ENCODE measurements at places on chromosomes 7 and 10.

DNA sequence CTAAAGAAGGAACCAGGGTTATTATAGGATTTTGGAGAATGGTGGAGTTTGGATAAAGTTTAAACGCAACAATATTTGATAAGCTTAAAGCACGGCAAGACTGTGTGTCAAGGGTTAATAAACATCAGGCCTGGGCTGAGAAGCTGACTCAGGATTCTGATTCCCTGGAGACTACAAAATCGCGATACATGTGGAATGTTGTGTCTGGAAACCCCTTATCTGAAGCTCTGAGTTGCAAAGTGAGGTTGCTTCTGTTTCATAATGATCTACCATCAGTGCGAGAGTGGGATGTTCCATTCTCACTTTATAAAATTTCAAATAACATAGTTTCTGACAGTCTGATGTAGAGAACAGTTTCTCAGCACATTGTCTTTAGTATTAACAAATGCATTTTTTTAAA, 7.8 kb downstream of the C1GALT1 start:
- no peak for DNase-seq

DNA sequence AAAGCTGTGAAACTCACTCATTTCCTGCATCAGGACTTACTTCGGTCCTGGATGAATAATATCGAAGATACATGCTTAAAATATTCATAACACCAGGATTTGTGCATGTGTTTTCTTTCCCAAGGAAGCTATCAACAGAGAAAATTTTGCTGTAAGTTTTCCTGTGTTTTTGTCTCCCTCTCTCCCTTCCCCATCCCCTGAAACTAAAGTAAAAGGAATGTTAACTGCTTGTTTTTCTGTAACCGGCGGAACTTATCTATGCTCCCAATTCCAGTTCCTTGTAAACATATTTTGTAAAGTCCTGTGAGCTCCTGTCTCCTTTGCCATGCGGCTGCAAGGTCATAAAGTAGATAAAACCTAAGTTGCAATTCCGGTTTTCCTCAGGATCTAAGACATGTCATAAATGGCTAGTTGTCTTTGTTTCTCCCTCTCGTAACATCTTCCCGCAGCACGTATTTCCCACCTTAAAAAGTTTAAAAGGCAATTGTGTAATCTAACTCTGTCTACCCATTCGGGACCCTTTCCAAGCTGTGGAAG, 79.0 kb upstream of the POM121L12 start:
- no peak for DNase-seq

DNA sequence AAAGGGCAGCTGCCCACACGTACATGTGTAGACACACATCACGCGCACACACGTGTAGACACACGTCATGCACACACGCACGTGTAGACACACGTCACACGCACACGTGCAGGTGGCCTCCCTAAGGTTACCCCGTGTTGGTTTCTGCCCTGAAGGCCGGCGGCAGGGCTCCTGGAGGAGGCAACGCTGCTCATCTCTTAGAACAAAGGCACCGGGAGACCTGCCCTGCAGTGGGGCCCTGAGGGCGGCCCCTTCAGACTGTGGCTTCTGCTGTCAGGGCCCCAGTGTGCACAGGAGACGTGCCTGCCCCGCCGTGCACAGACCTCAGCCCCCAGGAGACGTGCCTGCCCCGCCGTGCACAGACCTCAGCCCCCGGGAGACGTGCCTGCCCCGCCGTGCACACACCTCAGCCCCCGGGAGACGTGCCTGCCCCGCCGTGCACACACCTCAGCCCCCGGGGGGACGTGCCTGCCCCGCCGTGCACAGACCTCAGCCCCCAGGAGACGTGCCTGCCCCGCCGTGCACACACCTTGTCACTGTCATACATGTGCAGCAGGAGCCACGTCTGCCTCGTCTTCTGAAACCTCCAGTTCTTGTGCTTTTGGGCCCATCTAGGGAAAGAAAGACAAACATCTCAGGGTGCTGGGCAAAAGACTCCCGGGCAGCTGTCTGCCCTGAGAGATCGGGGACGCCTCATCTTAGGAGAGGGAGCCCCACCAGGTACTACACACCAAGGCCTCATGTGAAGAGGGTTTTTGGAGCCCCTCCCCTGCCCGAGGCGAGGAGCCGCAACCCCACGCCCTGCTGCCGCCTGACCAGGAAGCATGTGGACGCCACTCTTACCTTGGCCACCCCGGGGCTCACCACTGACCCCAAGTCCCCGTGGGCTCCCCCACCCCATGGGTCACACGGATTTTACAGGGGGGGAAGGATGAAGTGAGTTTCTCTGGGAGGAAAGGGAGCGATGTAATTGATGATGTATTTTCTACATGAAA, 17.3 kb downstream of the CYP2W1 start:
- DNase-seq, result no peak

- DNase-seq, result no peak
These were observed 173.0 kb downstream of the PKD1L1 start for GRCh38 chr7:47775238-47775637.

DNA sequence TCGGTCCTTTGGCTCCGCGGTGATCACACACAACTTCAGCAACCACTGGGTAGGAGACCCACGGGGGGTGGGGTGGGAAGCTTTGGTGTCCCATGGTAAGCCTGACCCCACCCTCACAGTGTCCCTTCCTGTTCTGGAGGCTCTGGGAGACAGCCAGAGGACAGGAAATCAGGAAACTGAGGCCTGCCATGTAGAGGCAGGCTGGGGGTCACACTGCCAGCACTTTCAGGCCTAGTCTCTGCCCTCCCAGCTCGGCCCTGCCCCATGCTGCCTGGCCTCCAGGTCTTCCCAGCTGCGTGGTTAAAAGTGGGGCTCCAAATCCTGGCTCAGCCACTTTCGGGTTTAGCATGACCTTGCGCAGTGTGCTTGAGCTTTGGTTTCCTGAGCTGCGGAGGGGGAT, 10.9 kb downstream of the AQP1 start:
- DNase-seq, result peak; percentile 5

- DNase-seq, result no peak
These were observed 110.6 kb downstream of the EMX2 start for GRCh38 chr10:117653170-117653515.

DNA sequence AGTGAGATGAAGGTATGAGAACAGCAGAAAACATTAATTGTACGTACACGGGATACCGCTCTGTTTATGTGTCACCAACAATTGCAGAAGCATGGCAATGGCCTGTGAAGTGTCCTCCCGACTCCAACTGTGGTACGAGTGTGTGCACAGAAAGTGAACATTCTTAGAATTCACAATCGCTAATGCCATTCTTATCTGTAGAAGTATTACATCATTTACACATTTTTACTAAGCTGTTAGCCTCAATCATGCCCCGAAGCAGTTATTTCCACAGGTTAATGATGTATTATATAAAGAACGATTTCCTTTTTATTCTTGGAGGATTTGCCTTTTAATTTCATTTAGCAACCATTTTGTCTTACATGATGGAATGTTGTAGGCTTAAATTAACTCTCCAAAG, 103.4 kb downstream of the EVX1 start:
- no peak for DNase-seq

DNA sequence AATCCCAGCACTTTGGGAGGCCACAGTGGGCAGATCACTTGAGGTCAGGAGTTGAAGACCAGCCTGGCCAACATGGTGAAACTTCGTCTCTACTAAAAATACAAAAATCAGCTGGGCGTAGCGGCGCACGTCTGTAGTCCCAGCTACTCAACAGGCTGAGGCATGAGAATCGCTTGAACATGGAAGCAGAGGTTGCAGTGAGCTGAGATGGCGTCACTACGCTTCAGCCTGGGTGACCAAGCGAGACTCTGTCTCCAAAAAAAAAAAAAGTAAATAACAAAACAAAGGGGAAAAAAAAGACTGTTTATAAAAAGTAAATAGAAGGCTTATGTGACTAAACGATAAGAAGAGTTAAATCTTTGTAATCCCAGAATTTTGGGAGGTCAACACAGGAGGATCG, 15.0 kb upstream of the DNMBP start:
- DNase-seq, result no peak

GRCh38 chr10:71278691-71279588, 40.1 kb upstream of the SLC29A3 start:
- DNase-seq, result no peak

DNA sequence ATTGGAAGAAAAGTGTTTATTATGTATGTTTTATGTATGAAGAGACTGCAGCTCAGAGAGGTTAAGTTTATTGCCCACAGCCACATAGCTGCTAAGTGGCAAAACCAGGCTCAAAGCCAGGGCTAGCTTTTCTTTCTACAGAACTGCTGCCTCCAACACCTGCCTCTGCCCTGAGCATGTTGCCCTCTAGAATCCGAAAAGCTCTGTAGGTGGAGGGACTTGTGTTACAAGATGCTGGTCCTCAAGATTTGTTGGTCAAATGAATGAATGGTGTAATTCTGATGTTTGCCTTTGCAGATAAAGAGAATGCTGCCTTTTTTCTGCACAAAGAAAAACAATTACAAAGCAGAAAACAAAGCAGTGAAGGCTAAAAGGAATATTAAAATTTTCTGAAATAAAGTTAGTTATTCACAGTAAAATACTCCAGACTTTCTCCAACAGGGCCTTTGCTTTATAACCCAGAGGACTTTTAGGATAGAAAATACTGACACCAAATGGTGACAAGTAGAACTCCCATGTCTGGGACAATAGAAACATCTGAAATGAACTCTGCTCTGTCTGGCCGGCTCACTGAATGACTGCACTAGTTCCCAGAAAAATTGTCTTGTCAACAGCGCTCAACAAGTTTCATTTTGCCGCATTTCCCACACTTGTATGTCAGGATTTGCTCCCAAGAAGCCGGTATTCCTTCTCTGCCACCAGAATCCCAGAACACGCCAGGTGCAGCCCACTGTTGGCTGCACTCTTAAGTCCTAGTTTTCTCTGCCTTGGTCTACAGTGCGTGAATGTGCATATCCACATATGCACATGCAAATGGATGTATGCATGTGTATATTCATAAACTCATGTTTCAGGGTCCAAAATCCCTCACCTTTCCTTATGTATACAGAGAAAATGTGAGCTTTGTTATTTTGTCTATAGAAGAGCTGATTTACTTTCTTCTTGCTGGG, 11.0 kb upstream of the DNTT start:
- DNase-seq, result no peak

DNA sequence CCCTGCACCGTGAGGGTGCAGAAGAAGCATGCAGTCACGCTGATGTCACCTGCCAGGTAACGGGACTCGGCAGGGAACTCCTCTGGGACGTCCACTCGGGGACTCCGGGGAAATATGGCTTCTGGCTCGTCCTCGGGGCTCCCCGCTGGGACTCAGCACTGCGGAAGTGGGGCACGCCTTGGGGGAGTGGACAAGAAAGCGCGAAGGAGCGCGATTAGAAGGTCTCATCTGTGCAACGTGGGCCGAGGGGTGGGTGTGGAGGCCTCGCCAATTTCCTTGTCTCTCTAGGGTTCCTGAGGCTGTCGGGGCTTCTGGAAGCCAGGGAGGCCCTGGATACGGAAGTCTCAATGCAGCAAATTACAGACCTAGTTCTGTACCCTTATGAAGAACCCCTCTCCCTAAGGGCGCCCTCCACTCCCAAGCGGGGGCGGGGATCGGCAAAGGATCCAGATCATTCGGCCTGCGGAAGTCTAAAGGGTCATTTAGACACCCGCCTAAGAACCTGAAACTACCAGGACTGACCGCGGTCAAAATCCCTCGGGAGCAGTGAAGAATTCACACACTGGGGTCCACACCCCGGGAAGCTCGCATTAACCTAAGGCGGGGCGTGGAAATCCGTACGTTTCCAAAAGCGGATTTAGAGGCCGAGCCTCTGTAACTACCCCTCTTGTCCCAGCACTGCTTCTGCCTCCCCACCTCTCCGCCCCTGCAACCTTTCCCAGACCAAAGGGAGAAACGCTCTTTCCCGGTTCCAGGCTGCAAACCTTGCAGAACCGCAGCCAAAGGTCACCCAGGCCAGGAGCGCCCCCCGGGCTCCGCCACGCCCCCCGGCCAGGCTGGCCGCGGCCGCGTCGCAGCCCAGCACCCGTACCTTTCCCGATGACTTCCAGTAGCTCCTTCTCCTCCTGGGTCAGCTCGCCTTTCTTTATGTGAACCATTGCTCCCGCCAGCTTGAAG, 640 bp downstream of the ANKMY2 start:
- peak; percentile 56 for DNase-seq

GRCh38 chr10:130073912-130074311, 36.7 kb downstream of the C10orf143 start:
- DNase-seq, result no peak

- no peak for DNase-seq
These were observed 28.2 kb downstream of the COL1A2 start for GRCh38 chr7:94422827-94423460.

GRCh38 chr10:121654021-121654545, 55.8 kb upstream of the FGFR2 start:
- DNase-seq, result no peak

GRCh38 chr10:124040451-124041188, 52.8 kb downstream of the CHST15 start:
- no peak for DNase-seq

GRCh38 chr7:119392-120163, 72.8 kb upstream of the FAM20C start:
- DNase-seq, result no peak

DNA sequence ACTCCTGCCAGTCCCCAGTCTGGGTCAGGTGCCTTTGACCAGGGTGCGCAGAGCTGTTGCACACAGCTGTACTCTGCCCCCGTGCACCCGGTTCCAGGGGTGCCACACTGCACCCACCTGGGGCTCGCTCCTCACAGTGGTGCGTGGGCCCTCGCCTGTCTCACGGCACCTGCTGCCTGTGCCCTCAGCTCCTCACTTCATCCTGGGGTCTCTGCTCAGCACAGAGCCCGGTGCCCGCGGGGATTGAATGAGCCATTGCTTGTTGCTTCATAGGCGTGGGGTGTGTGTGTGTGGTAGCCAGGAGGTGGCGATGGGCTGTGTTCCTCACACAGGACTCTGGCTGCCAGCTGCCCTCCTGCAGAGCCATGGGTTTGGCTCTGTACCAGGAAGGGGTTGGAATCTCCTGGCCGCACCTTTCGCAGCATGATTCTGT, 18.5 kb downstream of the EIF3B start:
- no peak for DNase-seq

All from activated CD8-positive, alpha-beta memory T cell treated with anti-CD3 and anti-CD28 coated beads, Interleukin-2, amount 50 U/mL, for 4 hours (primary cell).